NCI-H2081 treated with DMSO at 0.1 percent for 48 hours (cell line): ENCODE measurements at places on chromosomes 13 and 19.

DNA sequence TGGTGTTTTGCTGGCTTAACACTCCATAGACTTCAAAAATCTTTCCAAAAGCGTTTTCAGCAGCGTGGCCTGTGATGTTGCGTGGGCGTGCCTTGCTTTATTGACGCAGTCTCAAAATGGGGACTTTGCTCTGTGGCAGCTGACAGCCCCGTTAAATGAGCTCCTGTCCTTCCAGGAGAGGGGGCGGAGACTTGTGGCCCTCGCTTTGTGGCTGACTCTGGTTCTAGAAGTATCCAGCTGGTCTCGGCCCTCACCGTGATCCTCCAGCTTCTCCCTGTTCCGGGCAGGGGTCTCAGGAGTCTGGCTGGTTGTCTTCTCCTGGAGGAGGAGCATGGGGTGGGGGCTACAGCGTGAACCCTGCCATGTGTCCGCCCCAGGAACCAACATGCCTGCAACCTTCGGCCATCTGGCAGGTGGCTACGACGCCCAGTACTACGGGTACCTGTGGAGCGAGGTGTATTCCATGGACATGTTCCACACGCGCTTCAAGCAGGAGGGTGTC is 8.4 kb upstream of the ZNF554 start:
- DNase-seq, result no peak

- DNase-seq, result no peak
These were observed 195.6 kb downstream of the GPC5 start for GRCh38 chr13:91594061-91594460.

DNA sequence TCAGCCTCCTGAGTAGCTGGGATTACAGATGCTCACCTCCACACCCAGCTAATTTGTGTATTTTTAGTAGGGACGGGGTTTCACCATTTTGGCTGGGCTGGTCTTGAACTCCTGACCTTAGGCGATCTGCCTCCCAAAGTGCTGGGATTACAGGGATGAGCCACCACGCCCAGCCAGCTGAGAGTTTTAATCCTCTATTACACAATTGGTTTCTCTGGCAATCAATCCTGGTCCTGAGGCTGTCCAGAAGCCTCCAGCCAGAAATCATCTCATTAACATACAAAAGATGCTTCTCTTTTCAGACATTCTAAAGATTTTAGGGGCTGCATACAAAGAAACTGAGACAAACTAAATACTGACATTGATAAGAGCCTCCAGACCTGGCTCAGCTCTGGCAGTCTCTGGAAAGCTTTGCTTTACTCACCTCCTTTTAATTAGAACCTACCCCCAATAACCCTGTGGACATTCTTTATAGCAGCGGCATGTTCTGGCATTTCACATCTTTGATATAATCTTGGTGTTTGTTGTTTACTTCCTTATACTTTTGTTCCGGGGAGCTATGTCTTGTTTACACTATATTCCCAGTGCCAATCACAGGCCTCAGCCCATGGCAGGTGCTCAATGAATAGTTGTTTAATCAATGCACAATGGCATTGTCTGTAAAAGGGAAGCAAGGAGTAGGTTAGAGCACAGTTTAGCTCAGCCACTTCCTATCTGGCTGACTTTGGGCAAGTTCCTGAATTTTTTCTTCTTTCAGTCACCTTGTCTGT is 4.1 kb upstream of the ZNF724 start:
- no peak for DNase-seq

DNA sequence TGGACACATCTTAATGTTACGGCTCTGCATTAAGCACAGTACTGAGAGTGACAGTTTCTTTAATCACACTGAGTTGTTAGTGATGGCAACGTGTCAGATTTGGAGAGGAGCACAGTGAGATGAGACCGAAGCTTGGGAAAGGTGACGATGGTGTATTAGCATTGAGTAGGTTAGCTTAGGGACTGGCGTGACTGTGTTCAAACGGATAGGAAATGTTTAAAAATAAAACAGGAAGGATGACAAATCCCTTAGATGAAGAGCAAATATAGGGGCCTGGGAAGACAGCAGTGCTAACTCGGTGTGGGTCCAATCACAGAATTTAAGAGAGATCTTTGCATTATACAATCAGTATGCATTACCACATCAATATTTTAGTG is 384.3 kb downstream of the HS6ST3 start:
- no peak for DNase-seq

DNA sequence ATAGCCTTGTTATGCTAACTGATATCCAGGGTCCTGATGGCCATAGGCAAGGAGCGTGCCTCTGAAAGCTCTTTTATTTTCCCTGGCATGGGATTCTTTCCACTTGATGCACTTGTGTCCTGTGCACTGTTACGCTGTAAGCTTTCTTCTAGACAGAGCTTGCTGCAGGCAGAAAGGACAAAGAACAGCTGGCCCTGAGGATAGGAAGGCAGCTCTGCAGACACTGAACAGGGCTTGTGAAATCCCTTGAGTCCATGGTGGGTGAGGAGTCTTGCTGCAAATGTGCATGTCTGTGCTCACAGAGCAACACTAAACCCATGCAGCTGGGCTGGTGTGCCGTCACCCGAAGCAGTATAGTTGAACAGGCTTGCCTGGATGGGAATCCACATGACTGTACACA is 126.6 kb downstream of the AKAP11 start:
- no peak for DNase-seq

DNA sequence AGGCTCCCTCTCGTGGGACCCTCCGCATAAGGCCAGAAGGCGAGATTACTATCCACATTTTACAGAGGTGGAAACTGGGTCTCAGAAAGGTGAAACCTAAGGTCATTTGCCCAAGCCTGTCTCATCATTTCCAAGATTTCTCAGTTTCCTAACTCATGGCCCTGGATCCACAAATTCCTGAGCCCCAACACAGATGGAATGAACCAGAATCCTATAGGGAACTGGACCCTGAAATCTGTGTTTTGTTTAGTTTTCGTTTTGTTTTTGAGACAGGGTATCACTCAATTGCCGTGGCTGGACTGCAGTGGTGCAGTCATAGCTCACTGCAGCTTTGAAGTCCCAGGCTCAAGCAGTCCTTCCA is 563 bp upstream of the GNG7 start:
- no peak for DNase-seq

- no peak for DNase-seq
These were observed 1.2 kb downstream of the LONP1 start for GRCh38 chr19:5718579-5719273.
